ENCODE measurements at places on chromosomes 1 and 21. TPM values are rescaled to one million over a fixed set of nuclear protein-coding genes. Genes with fewer than 3 reads are reported as not detected.

Gene IL23R
- not detected for total RNA-seq

Gene GSTM1
- not detected for total RNA-seq

Gene MEGF6
- total RNA-seq: 9.5 TPM

Gene WNT4
- not detected for total RNA-seq

DNA sequence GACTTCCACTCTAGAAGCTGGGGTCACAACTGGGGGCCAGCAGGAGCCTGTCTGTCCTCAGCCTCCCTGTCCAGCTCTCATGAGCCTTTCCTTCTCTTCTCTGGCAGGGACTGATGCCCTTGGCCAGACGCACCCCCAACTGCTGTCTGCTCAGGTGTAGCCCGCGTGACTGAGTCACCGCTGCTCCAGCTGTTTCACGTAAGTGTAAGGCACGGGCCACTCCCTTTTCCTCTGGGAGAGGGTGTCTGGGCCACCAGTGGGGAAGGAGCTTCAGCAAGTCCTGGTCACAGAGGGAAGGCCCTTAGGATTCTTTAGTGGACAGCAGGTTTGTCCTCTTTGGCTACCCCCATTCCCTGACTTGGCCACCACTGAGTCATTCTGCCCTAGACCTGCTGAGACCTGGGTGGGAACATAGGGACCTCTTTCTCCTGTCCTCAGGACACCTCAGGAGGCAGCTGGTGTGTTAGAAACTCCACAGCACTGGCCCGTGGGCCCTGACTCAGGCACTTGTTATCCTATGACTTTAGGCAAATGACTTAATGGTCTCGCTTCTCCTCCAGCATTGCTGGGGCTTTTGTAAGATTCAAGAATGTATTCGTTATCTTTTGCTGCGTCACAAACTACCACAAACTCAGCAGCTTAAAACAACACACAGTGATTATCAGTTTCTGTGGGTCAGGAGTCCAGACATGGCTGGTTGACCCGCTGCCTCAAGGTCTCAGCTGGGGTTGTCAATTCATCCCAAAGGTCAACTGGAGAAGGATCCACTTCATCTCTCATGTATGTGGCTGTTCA, 64.8 kb downstream of the FAM163A start:
- no peak overlapping the region for H3K27ac ChIP-seq
- H3K27me3 ChIP-seq: peaks cover 28% of the 10 kb centered on the region
- no peaks in the 10 kb centered on the region for H3K4me1 ChIP-seq
- no peak overlapping the region for H3K4me3 ChIP-seq
- H3K36me3 ChIP-seq: no peaks in the 10 kb centered on the region

DNA sequence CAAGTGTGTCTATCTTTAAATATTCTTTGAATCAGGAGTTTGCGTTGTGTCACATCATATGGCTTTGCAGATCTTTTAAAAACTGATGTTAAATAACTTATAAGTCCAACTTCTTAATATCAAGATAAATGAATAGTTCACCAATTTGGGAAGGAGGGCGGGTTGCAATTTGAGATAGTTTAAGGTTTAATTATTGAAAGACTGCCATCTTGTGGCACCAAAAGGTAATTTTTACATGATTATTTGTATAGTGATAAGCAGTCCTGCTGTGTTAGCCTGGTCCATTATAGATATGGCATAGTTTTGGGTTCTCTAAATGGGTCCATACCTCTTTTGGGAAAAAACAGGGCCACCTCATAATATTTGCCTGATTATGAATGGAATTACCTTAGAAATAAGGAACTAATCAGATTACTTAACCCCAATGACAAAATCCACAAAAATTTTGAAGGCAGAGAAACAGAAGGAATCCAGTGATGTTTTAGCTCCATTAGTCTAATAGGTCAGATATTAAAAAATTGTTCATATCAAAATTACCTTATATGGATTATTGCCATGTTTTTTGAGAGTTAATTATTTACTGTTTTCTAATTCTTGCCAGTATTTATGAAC, 64.3 kb downstream of the PRKAA2 start:
- H3K36me3 ChIP-seq: peaks cover 25% of the 10 kb centered on the region
- no peak overlapping the region for H3K27ac ChIP-seq
- H3K27me3 ChIP-seq: no peaks in the 10 kb centered on the region
- H3K4me3 ChIP-seq: no peak overlapping the region
- H3K4me1 ChIP-seq: peaks cover 9% of the 10 kb centered on the region

GRCh38 chr1:153790966-153791647, 15.9 kb downstream of the SLC27A3 start:
- no peaks in the 10 kb centered on the region for H3K27me3 ChIP-seq
- H3K4me3 ChIP-seq: peak overlapping the region; percentile 58
- no peak for DNase-seq
- peaks cover 23% of the 10 kb centered on the region for H3K4me1 ChIP-seq

DNA sequence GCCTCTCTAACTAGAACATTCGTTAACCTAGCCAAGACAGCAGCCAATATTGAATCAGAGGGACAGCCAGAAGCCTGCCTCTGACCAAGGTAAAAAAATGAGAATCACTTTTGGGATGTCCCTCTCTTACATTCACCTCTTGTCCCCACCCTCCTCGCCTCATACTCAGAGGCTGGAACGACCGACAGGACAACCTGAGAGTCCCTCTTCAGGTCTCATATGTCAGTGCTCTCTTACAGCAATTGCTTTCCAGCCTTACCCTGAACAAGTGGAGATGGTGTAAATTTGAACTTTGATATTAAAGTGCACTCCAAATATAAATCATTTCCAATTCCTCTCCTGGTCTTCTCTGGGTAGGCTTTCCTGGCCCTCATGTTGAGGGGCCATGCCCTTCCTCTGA, 327.5 kb downstream of the KCTD3 start:
- no peaks in the 10 kb centered on the region for H3K4me1 ChIP-seq
- no peak overlapping the region for H3K27ac ChIP-seq
- H3K4me3 ChIP-seq: no peak overlapping the region
- no peaks in the 10 kb centered on the region for H3K36me3 ChIP-seq
- no peaks in the 10 kb centered on the region for H3K27me3 ChIP-seq
- DNase-seq: no peak

DNA sequence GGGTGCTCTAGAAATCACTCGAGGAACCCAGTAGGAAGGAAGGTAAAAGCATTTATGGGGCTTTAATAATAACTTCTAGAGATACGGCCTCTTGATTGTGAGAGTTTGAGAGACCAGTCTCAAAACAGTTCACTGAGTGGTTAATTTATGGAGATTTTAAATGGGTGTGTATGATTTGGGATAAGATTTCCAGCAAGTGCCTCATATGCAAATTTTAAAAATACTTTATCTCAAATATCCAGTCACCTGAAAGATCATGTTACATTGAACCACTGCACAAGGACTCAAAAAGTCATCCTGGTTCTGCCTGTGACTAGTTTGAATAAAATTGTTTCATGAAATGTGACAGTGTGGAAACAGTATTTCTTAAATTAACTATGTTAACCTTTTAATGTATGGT, 64.5 kb downstream of the HUNK start:
- no peaks in the 10 kb centered on the region for H3K36me3 ChIP-seq
- peaks cover 45% of the 10 kb centered on the region for H3K27me3 ChIP-seq
- no peak overlapping the region for H3K4me3 ChIP-seq
- DNase-seq: no peak
- no peak overlapping the region for H3K27ac ChIP-seq

Data from left ventricle myocardium inferior (tissue), 1 donor.